Smooth muscle cell of the coronary artery (primary cell): ENCODE measurements at places on chromosomes 1 and 21. TPM values are rescaled to one million over a fixed set of nuclear protein-coding genes. Genes with fewer than 3 reads are reported as not detected.

The AMY2A gene
- total RNA-seq = not detected in 2 replicates

The IRF6 gene
- 0.47 and 7.7 TPM in 2 replicates for total RNA-seq

The LCE1C gene
- total RNA-seq = not detected in 2 replicates

The SH2D1B gene
- not detected in 2 replicates for total RNA-seq

The RALGPS2 gene
- total RNA-seq = 7.2 and 26.2 TPM in 2 replicates

The C1orf141 gene
- total RNA-seq = not detected in 2 replicates

The EPHX1 gene
- total RNA-seq = 10.7 and 45.7 TPM in 2 replicates

The SERPINC1 gene
- not detected in 2 replicates for total RNA-seq

The RAP1GAP gene
- total RNA-seq = 0.12 and 0.23 TPM in 2 replicates

The LINGO4 gene
- total RNA-seq = not detected in 2 replicates

The SHISA4 gene
- total RNA-seq = 9.1 and 13.5 TPM in 2 replicates

The B4GALT3 gene
- 9.4 and 18.3 TPM in 2 replicates for total RNA-seq
